ENCODE measurements at places on chromosomes 5 and 9.
A peak's percentile ranks its signal among the peaks of the same experiment; 100 is the strongest.

- DNase-seq: no peak
These were observed 133.7 kb downstream of the GPBP1 start for GRCh38 chr5:57307516-57307915.

DNA sequence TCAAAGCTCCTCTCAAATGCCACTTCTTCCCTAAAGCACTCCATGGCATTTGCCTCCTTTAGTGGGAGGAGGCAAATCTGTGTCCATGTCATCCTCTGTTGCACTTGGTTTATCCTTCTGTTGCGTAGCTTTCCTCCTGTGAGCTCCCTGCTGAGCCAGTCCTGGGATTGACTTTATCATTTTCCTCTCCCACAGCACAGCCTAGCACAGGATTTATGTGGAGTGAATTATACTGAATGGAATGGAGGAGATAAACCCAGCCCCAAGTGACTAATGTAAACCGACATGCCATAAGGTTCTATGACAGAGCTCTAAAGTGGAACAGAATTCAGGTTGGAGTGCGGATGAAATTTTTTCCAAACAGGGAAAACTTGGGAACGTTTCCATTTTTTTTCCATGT lies 26.4 kb upstream of the TOMM5 start:
- DNase-seq: no peak

GRCh38 chr5:1255081-1255561 lies 29.9 kb downstream of the SLC6A18 start:
- DNase-seq: no peak

DNA sequence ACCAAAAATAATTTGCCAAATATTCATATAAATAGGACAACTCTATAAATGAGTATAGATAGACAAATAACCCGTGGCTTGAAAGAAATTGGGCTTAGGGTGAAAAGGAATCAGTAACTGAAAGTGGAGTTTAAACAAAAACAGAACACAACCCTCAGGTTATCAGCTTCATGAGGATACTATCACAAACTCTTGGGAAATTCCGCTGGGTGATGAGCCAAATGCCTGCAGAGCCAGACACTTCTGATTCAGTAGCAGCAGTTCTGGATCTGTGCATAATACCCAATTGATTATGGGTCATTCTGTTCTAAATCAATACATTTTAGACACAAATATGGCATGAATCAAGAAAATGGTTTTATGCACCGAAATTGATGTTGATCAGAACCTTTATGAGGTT lies 72.4 kb downstream of the CAMK4 start:
- DNase-seq: no peak

DNA sequence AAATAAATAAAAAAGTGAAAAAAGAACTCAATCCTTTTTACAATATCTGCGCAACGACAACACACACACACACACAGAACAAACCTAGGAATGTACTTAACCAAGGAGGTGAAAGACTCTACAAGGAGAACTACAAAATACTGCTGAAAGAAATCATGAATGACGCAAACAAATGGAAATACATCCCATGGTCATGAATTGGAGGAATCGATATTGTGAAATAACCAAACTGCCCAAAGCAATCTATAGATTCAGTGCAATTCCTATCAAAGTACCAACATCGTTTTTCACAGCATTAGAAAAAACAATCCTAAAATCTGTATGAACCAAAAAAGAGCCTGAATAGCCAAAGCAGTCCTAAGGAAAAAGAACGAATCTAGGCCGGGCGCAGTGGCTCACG lies 29.9 kb upstream of the NRARP start:
- DNase-seq: no peak

DNA sequence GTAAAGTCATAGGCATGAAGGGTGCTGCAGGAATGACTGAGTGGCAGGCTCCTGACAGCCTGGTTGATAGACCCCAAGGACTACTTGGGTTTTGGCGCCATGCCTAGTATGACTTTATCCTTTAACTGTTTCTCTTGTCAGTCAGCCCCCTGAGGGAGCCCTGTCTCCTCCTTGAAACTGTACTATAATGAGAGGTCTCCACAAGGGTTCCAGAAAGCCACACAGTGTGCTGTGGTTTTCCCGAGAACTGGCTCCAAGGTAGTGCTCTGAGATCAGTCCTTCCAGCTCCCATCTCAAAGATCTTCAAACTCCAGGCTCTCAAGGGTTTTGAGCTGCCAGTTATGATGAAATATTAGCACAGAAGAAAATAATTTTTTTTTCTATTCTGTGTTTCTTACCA lies 26.7 kb upstream of the TNC start:
- no peak for DNase-seq

GRCh38 chr5:37882636-37883035 lies 42.8 kb upstream of the GDNF start:
- no peak for DNase-seq

GRCh38 chr5:121377461-121377860 lies 474.2 kb upstream of the FTMT start:
- DNase-seq: no peak

- no peak for DNase-seq
These were observed 425 bp upstream of the NFX1 start for GRCh38 chr9:33289936-33290246.

- DNase-seq: no peak
These were observed 104.2 kb downstream of the MARCHF3 start for GRCh38 chr5:126926187-126926586.

DNA sequence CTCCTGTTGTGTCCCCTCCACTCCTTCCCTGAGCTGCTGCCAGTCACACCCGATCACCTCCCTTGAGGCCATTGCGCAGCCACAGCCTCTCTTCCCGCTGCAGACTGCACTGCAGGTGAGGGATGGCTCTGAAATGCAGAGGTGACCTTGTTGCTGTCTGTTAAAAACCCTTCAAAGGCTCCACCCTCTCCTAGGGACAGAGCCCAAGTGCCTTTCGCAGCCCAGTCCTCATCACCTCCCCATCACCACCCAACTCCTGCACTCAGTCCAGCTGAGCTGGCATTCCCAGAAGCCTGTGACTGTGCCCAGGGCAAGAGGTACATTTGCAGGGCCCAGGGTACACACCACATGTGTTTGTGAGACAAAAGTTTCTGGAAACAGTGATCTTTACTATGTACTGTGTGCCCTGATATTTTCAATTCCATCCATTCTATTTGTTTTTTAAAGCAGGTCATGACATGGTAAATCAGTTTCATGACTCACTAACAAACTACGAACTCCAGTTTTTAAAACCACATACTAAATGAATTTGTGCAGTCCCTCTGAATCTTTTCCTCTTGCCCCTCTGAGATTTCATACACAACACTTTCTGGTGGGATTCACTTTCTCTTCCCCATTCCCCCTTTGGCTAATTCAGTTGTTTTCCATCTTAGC lies 73.0 kb upstream of the SPOCK1 start:
- DNase-seq: no peak

DNA sequence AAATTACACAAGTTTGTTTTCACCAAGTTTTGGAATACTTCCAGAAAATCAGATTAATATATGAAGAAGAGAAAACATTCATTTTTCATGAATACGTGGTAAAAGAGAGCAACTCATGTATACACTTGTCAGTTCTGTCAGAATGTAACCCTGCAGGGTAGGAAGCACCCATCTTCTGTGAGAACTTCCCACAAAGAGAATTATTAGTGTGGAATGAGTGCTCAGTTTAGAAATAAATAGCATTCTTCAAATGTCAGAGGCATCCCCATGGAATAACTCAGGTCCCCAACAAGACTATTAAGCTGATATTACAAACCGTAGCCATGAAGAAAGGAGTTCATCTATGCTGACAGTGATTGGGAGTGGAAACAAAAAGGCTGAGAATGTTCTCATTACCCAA lies 45.2 kb downstream of the EPB41L4A start:
- DNase-seq: no peak

DNA sequence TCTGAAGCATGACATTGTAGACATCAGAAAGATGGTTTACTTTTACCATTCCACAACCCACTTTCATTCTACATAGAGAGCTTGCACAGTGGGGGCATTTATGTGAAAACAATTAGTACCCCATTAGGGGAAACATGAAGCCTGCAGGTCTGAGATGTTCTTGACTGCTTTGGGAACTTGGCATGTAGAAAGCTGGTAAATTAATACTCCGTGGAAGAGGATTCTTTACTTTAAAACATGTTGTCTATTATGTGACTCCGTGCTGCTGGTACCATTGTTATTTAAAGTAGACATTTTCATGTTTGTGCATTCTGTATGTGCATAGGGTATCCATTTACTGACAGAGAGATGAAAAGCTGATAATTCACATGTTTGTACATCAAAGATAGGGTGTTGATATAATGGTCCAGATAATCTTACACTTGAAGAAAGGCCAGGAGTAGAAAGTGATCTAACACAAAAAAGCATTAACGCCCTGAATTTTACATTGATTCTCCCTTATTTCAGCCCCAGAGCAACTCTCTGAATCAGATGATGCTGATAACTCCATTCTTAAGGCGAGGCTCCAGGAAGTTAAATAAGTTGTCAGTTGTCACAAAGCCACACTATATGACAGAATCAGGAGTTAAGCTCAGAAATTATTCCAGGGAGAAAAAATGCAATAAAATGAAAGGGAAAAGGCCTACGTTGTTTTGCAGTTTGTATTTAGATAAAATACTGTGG lies 50.1 kb upstream of the CD180 start:
- DNase-seq: no peak

GRCh38 chr9:116484492-116485061 lies 202.5 kb upstream of the TRIM32 start:
- DNase-seq: no peak

GRCh38 chr9:136662326-136662655 lies 425 bp upstream of the EGFL7 start:
- DNase-seq: no peak

- DNase-seq: no peak
These were observed 693.5 kb downstream of the PTPRD start for GRCh38 chr9:9919174-9919775.

DNA sequence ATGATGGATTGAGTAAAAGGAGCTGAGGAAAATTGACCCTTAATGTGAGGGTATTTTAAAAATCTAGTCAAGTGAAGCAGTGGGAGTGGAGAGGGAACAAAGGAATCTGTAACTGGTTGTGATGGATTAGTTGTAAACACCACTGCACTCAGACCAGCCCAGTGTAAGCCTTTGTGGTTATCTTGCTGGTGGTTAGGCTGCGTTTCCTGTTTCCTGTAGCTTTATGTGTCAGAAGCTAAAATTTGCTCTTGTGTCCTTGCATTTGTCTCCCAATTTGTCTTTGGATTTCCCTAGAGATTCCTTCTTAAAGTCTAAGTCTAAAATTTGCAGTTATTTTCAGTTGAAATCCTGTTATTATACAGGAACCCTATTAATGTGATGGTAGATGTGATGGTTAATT lies 6.3 kb downstream of the IFNA21 start:
- no peak for DNase-seq

GRCh38 chr9:99383536-99383935 lies 161.5 kb downstream of the SEC61B start:
- no peak for DNase-seq

DNA sequence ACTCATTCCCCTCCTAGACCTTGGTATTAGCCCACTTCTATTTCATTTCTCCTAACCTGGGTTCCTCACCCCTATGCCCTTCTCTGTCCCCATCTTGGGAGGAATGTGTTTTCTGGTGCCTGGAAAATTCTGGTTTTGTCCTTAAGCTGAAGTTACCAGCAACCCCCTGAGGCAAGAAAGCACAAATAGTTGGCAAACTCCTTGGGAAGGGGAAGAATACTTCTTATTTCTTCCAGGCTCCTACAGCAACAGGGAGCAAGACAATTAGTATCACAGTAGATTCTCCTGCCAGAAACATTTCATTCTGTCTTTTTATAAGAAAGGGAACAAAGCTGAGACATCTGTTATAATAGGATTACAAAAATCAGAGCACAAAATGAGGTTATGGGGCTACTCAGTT lies 142.5 kb downstream of the SNCAIP start:
- DNase-seq: peak; percentile 29

DNA sequence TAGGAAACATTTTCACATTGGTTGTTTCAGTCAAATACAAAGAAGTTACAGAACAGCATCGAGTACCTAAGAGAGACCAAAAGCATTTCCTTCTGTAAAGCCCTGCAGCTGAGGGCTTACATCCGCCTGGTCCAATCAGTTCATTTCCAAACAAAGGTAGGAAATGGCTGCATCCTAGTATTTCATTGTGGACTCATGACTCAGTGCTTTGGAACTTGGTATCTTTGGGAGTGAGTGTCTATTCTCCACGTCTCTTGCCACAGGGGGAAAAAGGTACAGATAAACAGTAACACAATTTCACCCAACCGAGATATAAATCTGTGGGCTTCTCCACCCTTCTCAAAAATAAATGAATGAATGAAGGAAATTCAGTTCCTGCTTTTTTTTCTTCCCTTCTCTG lies 75.4 kb downstream of the NFIB start:
- no peak for DNase-seq

GRCh38 chr5:683551-684481 lies 9.3 kb downstream of the TPPP start:
- no peak for DNase-seq

GRCh38 chr5:4042311-4042710 lies 446.7 kb downstream of the IRX1 start:
- no peak for DNase-seq

GRCh38 chr9:19184144-19184917 lies 46.2 kb upstream of the DENND4C start:
- no peak for DNase-seq

DNA sequence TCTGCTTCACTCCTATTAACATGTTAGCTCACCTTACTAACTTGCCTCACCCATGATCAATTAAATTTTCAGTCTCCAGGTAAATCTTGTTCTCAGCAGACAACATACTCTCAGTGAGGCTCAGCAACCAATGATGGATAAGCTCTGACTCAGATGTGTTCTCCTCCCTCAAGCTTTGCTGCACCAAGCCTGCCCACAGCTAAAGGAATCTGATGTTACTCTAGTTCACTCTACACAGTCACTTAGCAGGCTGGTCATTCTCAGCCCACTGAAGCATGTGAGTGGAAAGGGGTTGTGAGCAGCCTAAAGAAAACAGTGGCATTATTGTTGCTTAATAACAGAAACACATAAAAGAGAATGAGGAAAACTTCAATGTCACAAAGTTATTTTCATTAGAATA lies 37.3 kb upstream of the CTNND2 start:
- no peak for DNase-seq

DNA sequence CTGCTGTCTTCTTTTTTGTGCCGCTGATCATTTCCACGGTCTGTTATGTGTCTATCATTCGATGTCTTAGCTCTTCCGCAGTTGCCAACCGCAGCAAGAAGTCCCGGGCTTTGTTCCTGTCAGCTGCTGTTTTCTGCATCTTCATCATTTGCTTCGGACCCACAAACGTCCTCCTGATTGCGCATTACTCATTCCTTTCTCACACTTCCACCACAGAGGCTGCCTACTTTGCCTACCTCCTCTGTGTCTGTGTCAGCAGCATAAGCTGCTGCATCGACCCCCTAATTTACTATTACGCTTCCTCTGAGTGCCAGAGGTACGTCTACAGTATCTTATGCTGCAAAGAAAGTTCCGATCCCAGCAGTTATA lies 17.1 kb downstream of the F2R start:
- no peak for DNase-seq

DNA sequence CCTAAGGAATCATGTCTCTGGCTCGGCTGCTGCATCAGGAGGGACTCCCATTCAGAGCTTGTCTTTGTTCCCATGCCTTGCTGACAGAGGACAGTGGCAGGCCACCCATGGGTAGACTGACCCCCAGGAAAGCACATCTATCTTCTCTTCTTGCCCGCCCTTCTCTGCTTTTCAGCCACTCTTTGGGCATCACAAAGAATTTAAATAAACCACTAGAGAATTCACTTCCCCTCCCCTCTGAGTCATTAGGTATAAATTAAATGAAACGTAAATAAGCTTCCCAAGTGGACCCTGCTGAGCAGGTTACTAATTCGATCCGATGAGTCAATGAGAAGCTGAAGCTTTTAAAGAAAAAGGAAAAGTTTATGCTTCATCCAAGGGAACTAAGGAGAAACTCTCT lies 97.0 kb downstream of the DRD1 start:
- no peak for DNase-seq

- no peak for DNase-seq
These were observed 38.7 kb upstream of the RAB3C start for GRCh38 chr5:58544195-58544594.

Measured in hippocampal formation (tissue), 2 donors.